ENCODE measurements at places on chromosomes 11 and 22.

DNA sequence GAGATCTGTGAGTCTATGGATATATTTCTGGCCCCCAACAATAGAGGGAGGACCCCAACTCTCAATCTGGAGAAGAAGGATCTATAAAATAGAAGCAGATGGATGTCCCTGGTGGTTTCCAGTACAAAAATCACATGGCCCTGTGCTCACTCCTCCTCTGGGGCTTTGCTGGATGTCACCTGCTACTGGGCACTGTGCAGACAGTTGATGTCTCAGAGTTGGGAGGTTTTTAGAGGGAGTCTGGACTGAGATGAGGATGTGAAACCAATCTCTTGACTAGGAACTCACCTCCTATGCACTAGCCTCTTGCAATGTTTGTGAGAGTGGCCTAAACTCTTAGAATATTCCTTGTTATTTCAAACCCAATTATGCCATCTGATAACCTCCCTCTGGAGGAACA lies 107.2 kb downstream of the SCN3B start:
- no peak for DNase-seq

- DNase-seq = peak; percentile 41
Measured at GRCh38 chr11:88979641-88980040, 86.1 kb downstream of the GRM5 start.

- DNase-seq = no peak
Measured at GRCh38 chr11:30434901-30435300, 112.0 kb downstream of the ARL14EP start.

- DNase-seq = no peak
Measured at GRCh38 chr22:46061501-46062231, 84.7 kb upstream of the WNT7B start.

DNA sequence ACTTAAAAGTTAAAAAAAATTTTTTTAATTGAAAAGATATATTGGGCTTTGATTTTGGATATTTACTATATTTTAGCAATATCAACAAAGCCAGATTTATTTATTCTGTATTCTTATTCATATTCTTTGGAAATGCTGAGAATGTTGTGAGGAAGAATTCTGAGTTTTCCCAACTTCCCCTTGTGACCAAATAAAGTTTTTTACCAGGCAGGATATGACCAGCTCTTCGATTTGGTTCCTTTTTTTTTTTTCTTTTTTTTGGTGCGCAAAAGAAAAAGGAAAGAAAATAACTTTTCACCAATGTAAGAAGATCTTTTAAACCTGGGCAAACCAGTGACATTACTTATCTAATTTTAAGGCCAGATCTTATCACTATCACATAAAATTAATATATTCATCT lies 12.9 kb downstream of the TCP11L1 start:
- DNase-seq = no peak

- DNase-seq = no peak
Measured at GRCh38 chr22:43152003-43152356, 621 bp downstream of the TSPO start.

DNA sequence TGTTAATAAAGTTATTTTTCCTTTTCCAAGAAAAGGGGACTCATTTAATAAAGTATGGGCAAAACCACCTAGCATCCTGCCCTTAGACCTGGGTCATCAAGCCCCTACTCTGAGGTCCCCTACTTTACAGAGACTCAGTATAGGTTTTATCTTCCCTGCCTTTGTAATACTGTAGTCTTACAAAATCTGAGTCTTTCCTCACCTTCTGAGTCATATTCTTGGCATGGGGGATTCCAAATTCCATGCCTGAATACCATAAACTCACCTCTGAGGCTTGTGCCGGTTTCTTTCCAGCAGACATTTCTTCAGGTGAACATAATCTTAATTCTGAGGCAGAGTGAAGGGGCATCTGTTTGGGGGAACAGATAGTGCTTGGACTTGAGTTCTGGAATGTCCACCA lies 282.5 kb downstream of the KCNA4 start:
- DNase-seq = no peak

- no peak for DNase-seq
Measured at GRCh38 chr11:35553021-35553420, 27.6 kb upstream of the PAMR1 start.

DNA sequence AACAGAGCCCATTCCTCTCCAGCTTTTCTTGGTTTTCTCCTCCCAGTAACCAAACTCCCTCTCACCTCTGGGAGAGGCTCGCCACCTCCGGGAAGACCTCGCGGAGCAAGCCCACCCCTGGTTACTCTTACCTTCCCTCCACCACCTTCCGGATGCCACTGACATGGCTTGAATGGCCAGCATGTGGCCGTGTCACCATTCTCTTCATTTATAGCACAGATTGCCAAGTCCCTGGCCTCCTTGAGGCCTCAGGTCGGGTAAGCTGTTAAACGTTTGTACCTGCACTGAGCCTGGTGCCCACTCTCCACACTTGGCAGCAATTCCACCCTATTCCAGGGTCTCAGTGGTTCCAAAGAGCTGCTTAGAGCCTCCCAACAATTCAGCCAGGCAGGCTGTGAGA lies 8.0 kb upstream of the FXYD2 start:
- DNase-seq = no peak

DNA sequence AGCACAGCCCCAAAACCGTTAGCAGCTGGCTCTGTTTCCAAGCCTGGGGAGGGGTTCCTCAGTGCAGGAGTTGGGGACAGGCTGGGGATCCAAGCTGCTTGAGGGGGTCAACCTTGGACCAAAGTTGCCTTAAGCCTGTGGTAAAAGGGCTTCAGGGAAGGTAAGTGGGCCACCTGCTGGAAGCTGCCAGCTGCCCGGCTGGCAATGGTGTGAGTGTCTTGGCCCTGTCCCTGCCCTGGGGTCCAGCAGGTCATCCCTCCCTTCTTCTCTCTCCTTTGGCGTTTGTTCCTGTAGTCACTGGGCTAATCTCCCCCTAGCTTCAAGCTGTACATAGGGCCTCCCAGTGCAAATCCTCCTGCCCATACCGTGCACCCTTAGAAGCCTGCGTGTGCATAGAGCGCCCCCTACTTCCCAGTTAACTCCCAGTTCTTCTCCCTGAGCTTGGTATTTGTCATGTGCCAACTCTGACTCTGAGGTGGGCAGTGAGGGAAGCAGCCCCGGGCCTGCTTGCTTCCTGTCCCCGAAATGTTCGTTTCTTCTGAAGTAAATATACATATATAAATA lies 4.4 kb downstream of the TMEM258 start:
- DNase-seq = peak; percentile 77

DNA sequence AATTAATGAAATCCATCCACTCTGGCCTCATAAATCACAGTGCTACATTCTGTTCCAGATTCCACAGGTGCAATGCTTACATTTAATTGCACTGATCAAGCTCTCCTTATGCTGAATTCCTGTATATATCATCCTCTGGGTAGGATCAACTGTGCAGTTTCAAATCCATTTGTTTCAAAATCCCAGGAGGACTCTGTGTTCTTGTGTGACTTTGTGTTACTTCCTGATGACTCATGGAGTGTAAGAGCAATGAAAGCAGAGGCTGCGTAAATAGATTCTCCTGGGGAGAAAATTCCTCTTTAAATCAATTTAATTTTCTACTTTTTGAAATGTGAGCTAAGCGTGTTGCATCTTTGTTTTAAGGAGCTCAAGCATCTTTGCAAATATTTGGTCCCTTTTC lies 752.7 kb downstream of the METTL15 start:
- peak; percentile 23 for DNase-seq

- DNase-seq = no peak
Measured at GRCh38 chr22:42586381-42586780, 28.3 kb downstream of the POLDIP3 start.

DNA sequence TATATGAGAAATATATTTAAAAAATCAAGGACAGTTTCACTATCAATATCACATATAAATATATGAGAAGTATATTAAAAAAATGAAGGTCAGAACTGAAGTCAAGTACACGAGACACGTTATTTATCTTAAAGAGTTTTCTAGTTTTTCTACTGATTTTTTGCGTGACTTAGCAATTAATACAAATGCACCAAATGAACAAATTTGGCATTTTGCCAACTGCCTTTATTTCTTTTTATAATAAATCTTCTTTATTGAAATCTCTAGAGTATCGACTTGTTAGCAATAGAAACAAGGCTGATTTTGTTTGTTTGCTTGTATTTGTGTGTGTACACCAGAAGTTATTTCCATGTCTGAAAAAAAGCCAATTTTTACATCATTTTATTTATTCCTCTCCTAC lies 1684.7 kb upstream of the RAG2 start:
- no peak for DNase-seq
